Activated CD4-positive, alpha-beta T cell treated with anti-CD3 and anti-CD28 coated beads for 4 hours (primary cell): ENCODE measurements at places on chromosomes 2 and 18.

- no peak for DNase-seq
Observed at GRCh38 chr2:120206022-120206581, 17.1 kb downstream of the TMEM185B start.

DNA sequence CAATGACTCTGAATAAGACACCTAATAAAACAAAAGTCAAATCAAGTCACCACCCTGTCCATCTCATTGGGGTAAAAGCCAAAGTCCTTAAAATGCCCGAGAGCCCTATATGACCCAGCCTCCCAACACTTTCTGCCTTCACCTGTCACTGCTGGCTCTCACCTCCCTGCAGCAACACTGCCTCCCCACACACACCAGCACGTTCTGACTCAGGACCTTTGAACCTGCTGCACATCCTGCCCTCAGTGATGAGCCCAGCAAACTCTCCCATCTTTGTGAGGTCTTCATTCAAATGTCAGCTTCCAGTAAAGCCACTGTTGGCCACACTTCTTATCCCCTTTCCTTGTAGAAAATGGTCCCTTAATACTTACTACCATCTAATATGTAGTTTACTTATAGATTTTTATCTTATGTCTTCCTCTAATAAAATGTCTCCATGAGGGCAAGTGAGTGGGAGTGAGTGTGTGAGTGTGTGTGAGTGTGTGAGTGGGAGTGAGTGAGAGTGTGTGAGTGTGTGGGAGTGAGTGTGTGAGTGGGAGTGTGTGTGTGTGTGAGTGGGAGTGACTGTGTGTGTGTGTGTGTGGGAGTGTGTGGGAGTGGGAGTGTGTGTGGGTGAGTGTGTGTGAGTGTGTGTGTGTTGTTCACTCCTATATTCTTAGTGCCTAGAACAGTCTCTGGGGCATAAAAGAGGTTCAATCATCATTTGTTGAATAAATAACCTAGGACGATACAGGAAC is 504.7 kb downstream of the EIPR1 start:
- DNase-seq: no peak

DNA sequence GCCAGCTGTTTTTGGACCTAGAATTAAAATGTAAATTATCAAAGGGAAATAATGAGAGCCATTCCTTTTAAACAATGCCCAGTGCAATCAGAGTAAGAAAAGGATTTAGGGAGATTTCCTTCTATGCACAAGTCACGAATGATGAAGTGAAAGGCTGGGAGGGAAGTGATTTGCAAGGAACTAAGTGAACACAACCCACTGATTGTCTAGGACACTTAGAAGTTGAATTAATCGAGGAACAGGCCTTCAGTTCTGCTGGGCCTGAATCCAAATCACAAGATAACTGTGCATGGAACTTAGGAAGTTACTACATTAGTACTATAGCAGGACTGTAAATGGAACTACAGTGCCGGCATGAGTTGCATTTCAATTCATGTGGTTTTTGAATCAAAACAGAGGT is 17.7 kb downstream of the MAP2 start:
- no peak for DNase-seq

DNA sequence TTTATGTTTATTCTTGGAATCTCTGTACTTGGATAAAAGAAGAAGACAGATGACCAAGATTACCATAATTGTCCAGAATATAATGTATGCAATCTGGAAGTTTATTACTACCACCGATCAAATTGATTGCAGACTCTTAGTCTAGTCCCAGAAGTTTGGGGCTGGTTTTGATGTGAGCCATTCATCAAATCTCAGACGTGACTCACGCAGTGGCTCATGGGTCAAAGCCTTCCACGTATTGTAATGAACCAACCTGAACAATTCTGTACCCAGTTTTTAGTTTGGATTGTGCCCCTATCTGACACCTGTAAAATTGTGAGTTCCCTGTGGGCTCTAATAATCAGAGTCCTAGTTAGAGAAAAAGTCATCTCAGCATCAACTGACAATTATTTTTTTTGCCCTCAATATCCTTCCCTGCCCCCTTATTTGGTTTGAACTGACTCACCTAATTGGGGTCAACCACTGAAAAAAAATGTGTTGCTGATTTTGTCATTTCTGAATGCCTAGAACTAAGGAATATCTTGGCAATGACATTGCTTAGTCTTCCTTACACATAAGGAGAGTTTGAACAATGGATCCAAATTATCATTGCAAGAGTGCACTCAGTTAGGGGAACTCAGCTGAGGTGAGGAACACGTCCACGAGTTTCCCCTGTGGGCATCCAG is 219.5 kb upstream of the NRP2 start:
- DNase-seq: no peak

GRCh38 chr18:46008531-46008930 is 41.4 kb upstream of the EPG5 start:
- DNase-seq: no peak

- no peak for DNase-seq
Observed at GRCh38 chr2:181471783-181472182, 14.6 kb downstream of the ITGA4 start.

DNA sequence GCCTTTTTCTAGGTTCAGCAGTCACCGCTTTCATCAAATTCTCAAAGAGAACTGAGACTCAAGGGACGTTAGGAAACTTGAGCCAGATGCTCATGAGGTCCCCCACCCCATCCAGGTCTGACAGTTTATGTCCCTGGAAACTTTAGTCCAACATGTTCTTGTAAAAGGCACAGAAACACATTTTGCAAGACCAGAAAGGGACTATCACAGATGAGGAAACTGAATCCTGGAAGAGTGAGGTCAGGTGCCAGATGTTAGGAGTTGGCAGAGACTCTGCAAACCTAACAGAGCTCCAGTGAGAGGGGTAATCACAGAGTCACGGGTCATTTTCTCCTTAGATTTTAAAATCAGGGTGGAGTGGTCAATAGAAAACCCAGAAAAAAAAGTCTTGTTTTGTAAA is 76.6 kb downstream of the RDH14 start:
- DNase-seq: no peak
